ENCODE measurements at places on chromosomes 3 and 15.

DNA sequence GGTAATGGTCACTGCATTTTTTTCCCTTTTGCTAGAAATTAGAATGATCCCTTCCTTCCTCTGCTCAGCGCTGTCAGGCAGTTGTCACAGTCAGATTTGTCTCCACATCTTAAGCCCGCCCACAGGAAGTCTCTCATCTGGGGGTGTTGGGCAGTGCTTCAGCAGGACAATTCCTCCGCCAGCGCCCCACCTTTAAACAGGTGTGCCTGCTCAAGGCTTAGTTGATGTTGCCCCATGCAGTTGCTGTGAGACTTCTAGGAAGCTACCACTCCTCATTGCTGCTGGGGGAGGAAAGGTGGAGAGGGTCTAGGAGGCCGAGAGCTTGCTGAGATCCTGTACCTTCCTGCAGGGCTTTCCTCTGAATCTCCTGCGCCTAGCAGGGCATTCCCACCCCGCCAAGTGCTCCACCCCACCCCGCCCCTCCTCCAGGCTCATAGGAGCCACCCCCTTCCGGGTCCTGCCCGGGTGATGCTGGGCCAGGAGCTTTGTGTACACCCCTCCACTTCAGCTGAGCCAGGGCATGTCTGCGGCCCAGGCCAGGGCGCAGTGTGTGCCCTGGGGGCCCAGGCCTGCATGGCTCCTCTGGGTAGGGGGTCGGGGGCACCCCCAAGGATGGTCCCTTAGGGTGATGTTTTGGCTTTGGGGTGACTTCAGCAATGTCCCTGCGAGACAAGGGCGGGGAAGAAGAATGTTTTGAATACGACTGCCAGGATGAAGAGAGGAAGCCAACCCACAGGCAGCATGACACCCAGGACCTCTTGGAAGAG lies 68.7 kb downstream of the TRAK1 start:
- DNase-seq, result peak; percentile 9

DNA sequence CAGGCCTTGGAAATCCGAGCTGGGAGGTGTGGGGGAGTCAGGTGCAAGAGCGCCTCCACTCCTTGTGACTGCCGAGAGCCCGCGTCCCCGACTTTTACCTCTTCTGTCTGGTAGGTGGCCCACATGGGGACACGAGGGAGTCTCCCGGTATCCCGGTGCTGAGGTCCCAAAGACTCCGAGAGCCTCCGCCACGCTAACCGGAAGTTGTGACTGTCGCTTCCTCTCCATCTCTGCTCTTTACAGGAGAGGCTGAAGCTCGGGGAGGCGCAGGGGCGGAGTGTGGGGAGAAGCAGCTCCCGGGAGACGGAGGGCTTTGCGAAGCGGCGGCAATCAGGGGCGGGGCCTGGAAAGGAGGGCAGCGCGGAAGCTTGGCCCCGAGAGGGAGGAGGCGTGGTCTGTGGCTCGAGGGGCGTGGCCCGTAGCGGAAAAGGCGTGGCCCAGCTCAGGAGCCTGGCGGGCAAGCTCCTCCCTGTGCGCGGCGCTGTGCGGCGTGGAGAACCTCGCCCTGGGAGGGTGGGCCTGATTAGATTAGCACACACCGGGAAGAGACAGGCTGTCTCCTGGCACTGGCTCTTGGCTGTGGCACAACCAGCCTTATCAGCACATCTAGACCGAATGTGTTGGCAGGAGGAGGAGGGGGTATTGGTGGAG lies 143.9 kb downstream of the GABRB3 start:
- no peak for DNase-seq

DNA sequence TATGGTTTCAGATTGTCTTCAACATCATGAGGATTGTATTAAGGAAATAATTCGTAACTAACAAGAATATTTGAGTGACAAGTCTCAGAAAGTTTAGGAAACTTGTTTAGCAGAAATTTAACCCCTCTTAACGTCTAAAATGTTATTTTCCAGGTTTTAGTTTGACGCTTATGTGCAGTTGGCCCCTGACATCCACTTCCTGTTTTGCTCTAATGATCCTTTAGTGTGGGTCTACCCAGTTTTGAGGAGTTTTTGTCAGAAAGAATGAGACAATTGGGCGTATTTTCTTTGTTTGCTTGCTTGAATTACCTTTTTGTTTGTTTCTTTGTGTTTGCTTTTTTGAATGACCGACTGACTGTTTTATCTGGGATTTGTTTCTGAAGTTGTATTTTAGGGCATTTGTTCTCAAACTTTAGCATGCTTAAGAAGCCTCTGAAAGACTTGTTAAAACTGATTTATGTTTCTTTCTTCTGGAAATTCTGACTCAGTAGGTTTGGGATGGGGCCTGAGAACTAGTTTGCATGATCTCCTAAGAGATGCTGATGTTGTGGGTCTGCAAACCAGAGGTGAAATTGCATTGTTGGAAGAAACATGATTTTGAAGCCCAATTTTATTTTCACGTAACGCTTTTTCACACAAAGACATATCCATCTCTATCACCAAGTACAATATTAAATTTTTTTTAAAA lies 20.6 kb downstream of the RBMS3 start:
- no peak for DNase-seq

- no peak for DNase-seq
Observed at GRCh38 chr3:71258526-71258925, 325.0 kb downstream of the FOXP1 start.

DNA sequence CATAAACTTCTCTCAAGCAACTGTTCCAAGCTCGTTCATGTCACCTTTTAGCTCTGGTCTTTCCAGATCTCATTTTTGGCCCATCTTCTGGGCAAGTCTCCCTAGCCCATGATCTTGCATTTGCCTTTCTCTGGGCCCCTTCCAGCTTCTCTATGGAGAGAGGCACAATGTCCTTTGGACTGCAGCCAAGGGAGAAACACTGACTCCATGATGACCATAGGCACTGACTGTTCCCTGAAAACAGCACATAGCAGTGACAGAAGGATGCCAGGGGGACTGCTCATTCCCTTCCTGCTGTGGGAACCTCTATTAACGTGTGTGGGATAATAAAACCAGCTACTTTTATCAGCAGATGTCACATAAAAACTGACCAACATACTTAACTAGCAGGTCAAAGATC lies 60.3 kb downstream of the STRIT1 start:
- no peak for DNase-seq

- no peak for DNase-seq
Observed at GRCh38 chr3:80244390-80244789, 476.6 kb upstream of the ROBO1 start.

DNA sequence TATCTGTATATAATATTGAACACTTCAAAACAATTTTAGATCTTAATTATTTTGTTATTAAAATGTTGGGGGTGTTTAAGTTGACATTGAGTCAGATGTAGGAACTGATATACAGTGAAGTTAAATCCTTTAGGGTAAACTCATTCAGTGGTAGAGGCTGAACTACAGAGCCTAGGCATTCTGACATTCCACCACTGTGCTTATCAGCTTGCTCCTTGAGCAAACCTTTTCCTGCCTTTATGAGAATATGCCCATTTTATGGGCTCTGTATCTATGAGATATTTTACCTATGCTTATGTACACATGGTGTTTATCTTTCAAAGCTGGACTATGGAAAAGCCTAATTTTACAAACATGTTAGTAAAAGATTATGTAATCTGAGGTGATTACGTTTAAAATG lies 407.5 kb downstream of the ZBTB20 start:
- DNase-seq, result no peak

DNA sequence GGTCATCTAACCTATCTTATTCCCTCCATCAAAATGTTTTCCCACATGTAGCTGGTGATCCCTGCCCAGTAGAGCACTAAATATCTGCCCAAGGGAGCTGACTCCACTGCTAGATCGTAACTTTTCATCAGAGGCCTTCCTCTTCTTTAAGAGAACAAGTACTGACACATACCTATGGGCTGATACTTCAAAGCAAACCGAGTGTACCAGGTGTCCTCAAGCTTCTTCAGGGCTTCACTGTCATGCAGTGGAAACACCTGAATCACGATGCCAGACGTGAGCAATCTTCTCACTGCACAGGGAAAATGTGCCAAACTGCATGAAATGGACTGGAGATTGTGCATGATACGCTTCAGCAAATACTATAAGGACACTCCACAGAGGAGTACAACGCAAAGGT lies 41.6 kb downstream of the ANO10 start:
- DNase-seq, result no peak

GRCh38 chr3:64687086-64687780 lies 567 bp downstream of the ADAMTS9 start:
- DNase-seq, result no peak

DNA sequence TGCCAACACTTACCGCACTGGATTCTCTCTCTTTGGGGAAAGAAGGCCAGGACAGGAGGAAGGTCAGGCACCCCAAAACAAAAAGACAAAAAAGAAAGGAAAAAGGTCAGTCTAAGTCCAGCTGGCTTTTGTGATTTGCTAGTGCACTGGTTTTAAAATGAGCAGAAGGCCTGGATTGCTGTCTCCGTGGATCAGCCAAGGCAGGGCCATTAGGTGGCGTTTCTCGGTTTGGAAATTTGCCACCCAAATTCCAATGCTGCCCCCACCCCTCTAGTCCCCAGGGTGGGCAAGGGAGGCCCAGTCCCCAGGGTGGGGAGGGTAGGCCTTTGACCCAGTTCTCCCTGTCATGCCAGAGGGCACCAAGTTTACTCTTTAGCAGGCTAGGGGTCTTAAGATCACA lies 33.3 kb downstream of the TLE3 start:
- DNase-seq, result no peak

GRCh38 chr3:197784019-197784585 lies 7.0 kb upstream of the LRCH3 start:
- no peak for DNase-seq

DNA sequence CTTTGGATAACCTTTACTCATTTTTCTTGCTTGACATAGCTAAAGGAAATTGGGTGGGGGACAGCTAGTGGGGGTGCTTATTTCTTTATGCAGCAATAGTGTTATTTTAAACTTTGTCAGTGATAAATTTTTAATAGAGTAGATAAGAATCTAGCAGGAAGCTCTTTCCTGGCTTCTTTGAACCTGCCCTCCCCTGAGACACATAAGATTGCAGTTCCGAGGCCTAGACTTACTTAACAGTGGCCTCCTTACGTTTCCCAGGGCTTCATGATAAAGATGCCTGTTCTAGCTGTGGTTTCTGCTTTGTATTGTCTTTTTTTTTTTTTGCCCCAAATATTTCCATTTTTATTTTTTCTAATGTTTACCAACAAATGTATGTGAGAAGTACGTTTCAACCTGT lies 170.1 kb downstream of the VPS8 start:
- no peak for DNase-seq

GRCh38 chr15:76309601-76310330 lies 1.5 kb downstream of the ETFA start:
- no peak for DNase-seq

DNA sequence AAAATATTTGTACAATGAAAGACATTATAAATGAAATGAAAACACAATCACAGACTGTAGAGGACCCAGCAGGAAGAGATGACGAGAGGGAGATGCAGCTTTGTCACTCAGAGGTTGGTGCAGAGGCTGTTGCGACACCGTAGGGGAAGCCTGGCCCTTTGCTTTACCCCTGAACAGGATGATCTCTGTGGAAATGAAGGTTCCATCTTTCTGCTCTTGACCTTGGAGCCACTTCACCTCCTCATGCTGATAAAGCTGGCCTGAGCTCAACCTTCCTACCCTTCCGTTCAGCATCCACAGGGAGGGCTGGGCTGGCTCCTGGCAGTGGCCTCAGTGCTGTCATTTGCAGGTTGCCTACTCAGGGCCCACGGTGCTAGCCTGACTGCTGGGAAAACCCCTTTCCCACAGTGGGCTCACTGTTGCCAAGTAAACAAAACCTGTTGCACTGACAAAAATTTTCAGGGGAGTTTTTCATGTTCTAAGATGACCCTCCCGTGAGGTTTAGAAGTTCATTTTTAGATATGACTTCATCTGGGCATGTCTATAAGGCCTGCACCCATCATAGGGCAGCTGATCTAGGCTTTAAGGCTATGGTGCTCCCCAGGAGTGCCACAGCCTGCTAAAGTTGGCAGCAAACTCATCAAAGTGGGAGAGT lies 3.0 kb upstream of the CD80 start:
- peak; percentile 97 for DNase-seq

All from suppressor macrophage treated with lipopolysaccharide for 4 hours (primary cell).